Activated CD8-positive, alpha-beta memory T cell treated with anti-CD3 and anti-CD28 coated beads for 4 hours (primary cell): ENCODE measurements at places on chromosomes 1 and 21.

GRCh38 chr1:159778266-159778665 is 2.5 kb upstream of the DUSP23 start:
- no peak for DNase-seq

- no peak for DNase-seq
Observed at GRCh38 chr1:205450448-205450847, 5.4 kb downstream of the BLACAT1 start.

DNA sequence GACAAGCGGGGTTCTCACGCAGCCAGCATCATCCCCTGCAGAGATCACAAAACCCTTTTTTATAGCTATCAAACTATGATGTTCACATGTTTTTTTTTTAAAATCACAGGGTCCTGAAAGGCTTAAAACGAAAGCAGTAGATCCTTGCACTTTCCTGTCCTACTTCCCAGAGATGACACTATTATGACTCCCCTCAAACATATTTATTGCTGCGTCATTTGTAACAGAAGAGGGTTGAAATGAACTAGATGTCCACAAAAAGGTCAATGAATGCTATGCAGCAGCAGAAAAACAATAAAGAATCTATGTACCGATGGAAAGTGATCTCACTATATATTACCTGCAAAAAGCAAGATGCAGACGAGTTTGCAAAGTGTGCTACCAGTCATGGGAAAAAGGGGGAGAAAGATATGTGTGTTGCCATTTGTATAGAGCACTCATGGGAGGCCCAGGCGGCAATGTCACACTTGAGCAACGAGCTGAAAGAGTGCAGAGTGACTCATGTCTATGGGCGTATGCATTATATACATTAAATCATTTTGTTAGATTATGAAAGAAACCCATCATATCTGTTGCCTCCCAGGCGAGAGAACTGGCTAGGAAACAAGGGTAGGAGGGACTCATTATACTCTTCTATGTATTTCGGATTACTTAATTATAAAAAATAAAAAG is 68.9 kb upstream of the PARP1 start:
- no peak for DNase-seq

GRCh38 chr1:81264976-81265375 is 535.8 kb upstream of the ADGRL2 start:
- no peak for DNase-seq

- no peak for DNase-seq
Observed at GRCh38 chr1:28097100-28097472, 8.7 kb upstream of the EYA3 start.

DNA sequence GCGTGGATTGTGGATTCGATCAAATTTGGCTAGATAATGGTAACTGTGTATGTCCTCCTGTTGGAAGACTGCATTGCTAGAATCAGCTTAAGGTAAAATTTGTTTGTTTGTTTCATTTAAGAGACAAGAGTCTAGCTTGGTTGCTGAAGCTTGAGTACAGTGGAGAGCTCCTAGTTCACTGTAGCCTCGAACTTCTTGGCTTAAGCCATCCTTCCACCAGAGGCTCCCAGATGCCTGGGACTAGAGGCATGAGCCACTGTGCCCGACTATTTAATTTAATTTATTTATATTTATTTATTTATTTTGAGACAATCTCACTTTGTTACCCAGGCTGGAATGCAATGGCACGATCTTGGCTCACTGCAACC is 1.5 kb downstream of the PHACTR4 start:
- no peak for DNase-seq
